ENCODE measurements at places on chromosomes 2 and 18.
A peak's percentile ranks its signal among the peaks of the same experiment; 100 is the strongest.

DNA sequence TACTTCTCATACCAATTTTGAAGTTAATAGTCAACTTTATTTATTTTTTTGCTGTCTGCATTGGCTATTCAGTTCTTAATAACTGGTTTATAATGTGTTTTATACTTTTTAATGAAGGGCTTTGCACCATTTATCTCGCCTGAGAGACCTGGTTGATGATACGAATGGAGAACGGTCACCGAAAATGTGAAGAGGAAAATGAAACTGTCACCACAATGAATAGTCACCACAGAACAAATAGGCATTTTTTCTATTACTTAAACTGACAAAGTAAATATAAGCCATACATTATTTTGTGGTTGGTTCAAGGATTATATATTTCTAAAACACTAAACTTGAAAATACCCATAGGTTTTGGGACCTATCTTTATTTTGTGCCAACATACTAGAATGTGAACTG, 20.4 kb downstream of the C18orf54 start:
- DNase-seq: no peak

DNA sequence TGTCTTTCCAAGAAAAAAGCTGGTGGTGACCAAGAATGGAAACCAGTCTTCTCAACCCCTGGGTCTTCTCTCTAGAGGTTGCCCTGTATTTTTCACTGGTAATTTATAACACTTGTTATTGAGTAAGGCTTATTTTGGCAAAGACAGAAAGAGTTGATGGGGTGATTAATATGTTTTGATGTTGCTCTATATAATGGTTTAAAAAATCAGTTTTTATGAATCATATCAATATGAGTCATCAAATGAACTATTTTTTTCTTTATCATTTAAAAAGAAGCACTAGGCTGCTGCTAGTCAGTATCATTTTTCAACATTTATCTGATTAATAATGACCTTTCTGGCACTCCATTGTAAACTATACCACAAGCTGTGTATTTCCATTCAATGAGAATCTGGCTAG, 1142.2 kb downstream of the LRP1B start:
- peak; percentile 51 for DNase-seq

DNA sequence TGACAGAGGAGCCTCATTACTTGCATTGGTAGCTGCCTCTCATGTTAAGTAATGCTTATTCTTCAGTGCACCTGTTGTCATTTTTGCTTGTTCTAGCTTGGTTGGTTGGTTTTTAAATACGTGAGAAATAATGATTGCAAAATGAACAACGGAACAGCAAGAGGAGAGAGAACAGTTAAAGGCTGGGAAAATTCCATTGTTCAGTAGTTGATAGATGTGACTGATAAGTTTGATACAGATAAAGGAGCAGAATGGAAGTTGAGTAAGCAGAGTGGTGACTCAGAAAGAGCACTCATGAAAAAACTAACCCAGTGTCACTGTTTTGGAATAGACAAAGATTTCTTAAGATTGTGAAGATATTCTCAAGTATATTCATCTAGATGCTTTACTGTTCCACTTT, 50.5 kb downstream of the MTA3 start:
- DNase-seq: peak; percentile 93

DNA sequence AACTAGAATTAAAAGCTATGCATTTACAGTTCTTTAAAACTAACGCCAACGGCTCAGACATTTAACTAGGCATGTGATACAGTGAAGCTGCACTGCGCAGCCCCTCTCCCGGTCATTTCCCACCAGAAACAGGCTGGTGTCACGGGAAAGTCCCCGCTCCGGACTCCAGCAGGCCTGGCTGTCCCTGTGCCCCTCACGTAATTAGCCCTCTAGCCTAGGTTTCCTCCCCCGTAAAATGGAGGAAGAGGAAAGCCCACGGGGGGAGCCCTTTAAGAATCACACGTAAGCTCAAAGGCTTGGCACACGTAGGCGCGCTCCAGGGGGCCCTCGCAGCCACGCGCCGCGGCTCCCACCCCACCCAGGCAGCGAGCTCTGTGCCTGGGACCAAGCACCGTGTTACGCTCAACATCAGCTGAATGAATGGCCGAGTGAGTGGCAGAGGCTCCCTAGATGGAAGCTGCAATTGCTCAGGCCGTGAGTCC, 48.0 kb downstream of the KCNIP3 start:
- DNase-seq: no peak

DNA sequence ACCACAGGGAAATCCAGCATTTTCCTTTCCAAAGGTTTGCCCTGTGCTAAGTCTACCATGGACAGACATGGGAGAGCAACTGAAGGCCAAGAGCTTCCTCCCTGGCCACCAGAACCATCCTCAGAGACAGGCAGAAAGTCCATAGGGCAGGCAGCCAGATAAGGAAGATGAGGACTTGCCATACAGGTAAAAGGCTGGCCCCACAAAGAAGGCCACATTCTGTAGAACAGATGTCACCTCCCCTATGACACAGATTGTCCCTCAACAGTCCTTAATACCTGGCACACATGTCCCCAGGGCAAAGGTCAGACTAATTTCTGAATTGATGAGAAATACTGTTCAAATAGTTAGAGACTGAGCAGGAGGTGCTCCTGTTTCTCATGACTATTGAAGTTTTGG, 52.0 kb downstream of the FECH start:
- no peak for DNase-seq

DNA sequence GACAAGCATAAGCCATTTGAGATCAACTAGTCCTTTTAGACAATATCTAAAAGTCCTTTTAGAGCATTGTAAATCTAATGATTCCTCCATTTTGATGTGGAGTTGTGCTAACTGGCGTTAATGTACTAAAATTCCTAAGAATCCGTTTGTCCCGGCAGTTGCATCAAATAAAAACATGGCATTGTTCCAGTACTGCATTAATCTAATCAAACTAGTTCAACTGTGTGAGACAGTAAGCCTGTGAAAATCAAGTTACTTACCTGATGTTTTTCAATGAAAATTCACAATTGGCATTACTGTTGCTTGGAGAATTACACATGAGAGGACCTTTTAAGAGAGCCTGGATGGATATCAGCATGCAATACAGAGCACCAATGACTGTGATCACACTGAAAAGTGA, 13.3 kb downstream of the TM4SF20 start:
- no peak for DNase-seq
